HEK293T (cell line): ENCODE measurements at places on chromosomes 6 and 20.

DNA sequence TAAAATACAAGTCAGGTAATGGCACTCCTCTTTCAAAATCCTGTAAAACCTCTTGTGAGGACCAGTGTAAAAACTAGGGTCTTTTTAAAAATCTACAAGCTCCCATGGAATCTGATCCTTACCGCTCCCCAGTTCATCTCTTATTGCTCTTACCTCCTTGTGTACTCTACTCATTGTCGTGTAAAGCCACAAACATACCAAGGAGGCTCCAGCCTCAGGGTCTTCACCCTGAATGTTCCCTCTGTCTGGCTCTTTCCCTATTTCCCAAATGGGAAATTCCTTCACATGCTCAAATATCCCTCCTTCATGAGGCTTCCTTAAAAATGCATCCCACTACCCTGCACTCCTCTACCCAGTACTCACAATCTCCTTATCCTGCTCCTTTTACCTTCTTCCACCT lies 67.1 kb downstream of the TASP1 start:
- no peak for DNase-seq

GRCh38 chr6:112041535-112041934 lies 12.4 kb upstream of the CCN6 start:
- no peak for DNase-seq

DNA sequence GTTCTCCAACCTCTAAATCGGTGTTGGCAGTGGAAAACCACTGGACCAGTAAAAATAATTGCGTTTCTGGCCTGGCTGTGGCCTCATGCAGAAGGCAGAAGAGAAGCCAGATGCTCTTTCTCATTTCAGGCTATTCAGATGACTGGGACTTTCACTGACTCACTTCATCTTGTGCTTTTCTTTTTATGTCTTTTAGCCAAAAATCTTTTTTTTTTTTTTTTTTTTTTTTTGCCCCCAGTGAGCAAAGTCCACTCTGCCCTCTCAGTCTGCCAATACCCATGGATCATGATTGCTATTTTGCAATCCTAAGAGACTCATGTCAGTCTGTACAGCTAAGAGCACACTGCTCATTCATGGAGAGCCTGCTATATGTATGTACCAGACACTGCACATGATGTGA lies 962.5 kb downstream of the KIF16B start:
- DNase-seq, result no peak

- DNase-seq, result no peak
Observed at GRCh38 chr6:27986928-27987725, 30.1 kb downstream of the OR2B6 start.

- peak; percentile 8 for DNase-seq
Observed at GRCh38 chr6:63572747-63573075, 431 bp downstream of the LOC128125822 start.

GRCh38 chr20:16407251-16408067 lies 165.8 kb downstream of the KIF16B start:
- no peak for DNase-seq

GRCh38 chr6:1970151-1970561 lies 275.2 kb downstream of the GMDS start:
- no peak for DNase-seq

- DNase-seq, result no peak
Observed at GRCh38 chr6:14172562-14172961, 55.0 kb downstream of the CD83 start.

DNA sequence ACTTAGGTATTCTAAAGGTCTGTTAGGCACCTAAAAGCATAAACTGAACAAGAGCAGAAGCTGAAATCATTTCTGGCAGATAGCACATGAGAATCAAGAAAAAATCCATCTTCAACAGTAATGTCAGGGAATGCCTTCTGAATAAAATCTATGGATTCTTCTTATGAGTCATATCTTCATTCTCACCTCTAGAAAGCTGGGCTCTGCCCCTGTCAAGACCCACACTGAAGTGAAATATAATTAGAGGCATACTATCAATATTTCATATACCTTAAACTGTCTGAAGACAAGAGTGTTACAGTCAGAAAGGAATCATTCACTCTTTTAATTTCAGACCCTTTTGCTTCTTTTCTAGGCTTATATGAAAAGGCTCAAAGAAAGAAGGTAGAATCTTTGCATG lies 485.8 kb upstream of the PTCHD4 start:
- DNase-seq, result no peak

- DNase-seq, result peak; percentile 39
Observed at GRCh38 chr6:21587179-21587960, 6.2 kb upstream of the SOX4 start.

- peak; percentile 52 for DNase-seq
Observed at GRCh38 chr6:100116411-100117194, 122.6 kb upstream of the MCHR2 start.

GRCh38 chr6:116057766-116058165 lies 2.9 kb downstream of the FRK start:
- DNase-seq, result no peak
